NCI-H2107 (cell line): ENCODE measurements at places on chromosomes 12 and 14.

DNA sequence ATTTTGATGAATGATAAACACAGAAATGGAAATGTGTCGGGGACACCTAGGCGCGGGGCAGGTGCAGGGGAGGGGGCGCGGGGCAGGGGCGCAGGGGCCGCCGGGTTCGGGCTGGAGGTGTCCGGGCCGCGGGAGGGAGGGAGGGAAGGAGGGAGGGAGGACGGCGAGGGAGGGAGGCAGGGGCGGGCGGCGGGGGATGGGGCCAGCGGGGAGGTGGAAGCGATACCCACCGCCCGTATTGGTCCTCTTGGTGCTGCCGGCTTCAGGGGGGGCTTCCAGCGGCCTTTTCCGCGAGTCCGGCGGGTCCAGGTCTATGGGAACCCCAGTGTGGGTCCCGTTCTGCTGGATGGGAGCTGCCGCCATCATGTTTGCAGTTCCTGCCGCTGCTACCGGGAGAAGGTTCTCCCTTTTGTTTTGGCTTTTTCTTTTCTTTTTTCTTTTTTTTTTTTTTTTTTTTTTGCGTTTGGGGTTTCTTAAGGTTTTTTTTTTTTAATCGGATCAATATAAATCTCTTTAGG, 703 bp downstream of the NOVA1 start:
- no peak for DNase-seq

DNA sequence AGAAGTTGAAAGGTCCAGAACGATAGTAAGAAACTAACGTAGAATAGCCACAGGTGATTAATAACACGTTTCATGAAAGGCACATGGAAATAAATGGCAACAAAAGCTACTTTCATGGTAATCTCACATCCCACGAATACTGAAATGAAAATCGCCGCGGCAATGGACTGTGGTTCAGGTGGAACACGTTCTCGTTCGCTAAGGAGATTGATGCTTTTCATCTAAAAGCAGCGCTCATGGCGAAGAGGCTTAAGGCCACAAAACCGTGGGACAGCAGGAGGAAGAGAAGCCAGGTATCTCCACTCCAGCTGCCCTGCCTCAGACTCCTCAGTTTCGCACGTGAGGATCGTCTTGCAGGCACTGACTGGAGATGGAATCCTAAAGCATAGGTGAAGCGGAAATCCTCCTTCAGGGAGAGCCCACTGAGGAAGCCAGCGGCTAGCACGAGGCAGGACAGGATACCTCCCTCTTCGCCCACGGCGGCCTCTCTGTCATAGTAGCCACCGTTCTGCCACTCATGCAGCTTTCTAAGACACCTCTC, 696 bp upstream of the GPHN start:
- peak; percentile 76 for DNase-seq

DNA sequence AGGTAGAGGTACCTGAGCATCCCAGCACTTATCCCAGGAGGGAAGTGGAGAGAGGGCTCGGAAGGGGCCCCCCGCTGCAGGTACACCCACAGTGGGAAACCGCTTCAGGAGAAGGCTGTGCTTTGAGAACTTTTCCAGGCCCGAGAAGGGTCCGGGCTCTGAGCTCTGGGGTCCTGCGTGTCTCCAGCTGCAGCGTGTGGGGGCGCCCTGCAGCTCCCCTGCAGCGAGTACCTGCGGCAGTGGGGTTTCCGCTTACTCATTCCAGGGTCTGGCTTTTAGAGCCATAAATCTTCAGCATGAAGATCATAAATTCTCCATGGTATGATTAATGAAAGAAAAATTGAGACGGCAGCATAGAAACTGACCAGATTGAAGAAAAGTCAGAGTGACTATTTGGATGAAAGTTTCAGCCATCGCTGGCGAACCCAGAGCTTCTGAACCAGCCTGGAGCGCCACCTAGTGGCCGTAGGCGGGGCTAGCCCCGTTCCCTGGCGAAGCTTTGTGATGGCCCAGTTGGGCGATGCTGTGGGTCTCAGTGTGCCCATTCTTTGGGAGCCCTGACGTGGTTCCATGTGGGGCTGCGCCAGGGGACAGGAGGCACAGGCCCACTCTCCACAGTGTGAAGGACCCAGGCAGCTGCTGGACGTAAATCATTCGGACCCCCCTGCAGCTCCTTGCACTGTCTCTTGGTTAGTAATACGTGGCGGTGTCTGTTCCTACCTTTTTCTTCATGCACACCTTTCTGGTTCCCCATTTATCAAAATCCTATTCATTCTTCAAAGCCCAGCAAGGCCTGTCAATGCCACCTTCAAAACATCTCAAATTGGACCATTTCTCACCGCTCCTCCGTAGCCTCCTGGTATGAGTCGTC, 198.2 kb downstream of the TSPAN9 start:
- no peak for DNase-seq

DNA sequence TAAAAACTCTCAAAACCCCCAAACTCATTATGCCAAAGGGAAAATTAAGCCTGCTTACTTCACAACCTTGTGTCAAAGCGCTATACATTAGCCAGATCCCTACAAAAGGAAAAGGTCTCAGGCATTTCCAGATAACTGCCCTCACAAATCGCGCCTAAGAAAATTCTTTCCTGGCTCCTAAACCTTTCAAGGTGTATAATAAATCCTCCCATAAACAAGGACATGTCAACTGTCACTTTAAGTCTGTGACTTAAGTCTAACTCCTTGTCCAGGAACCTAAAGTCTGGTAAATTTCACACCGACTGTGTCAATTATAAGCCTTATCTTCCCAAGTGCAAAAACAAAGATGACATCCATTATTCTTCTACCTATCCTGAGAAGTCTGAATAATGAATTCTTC, 4.3 kb upstream of the ETFBKMT start:
- DNase-seq: no peak

- no peak for DNase-seq
Measured at GRCh38 chr12:19198272-19198671, 68.7 kb downstream of the PLEKHA5 start.

- DNase-seq: no peak
Measured at GRCh38 chr14:101454229-101454628, 107.1 kb upstream of the DIO3 start.

GRCh38 chr12:49763006-49763591, 21.7 kb downstream of the TMBIM6 start:
- DNase-seq: no peak

DNA sequence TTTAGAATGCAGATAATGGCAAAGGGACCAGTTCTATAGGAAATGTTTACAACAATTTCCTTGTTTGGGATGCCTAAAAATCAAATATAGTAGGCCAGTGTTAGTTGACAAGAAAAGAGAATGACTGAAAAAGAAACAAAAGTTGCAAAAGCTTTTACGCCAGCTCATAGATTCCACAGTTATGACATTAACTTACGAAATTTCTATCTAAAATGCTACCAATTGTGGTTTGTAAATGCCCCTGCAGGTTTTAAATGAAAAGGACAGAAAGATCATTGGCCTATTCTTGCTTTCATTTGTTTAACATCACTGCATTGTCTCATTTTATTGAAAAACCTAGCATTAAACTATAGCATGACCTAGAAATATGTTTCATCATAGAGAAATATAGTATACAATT, 345.8 kb downstream of the CCDC91 start:
- DNase-seq: no peak

DNA sequence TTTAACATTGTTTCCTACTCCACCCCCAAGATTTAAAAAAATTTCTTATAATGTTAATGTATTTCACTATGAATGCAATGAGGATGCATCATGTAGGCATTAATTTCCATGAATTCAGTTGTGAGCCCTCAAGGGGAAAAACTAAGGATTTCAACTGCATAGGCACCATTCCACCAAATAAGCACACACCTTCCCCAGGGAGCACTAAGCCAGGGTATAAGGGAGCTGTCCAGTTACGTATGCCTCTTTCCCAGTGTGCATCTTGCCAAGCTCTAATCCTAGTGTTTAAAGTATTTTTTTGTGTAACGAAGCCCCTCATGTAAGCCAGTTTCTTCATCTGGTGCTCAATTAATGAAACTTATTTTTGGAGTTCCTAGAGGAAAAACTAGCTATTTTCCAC, 6.6 kb downstream of the FERMT2 start:
- DNase-seq: no peak

DNA sequence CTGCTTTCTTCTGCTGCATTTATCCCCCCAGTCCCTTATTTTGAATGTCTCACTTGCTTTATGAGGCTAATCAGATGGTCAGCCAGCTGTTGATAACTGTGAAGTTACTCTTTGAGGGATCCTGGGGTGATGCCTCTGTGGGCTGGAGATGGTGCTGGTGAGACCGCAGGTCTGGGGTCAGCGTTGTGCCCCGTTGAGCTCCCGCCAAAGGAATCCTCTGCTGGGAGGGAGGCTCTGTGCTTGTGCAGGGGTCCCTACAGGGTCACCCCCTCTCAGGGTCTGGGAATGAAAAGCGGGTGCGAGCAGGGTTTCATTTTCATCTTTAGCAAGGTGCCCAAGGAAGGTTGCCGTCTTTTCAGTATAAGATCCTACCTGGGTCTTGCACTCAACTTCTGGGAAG, 161.2 kb upstream of the RTL1 start:
- DNase-seq: no peak

- no peak for DNase-seq
Measured at GRCh38 chr12:12724421-12725085, 7.4 kb downstream of the CDKN1B start.

DNA sequence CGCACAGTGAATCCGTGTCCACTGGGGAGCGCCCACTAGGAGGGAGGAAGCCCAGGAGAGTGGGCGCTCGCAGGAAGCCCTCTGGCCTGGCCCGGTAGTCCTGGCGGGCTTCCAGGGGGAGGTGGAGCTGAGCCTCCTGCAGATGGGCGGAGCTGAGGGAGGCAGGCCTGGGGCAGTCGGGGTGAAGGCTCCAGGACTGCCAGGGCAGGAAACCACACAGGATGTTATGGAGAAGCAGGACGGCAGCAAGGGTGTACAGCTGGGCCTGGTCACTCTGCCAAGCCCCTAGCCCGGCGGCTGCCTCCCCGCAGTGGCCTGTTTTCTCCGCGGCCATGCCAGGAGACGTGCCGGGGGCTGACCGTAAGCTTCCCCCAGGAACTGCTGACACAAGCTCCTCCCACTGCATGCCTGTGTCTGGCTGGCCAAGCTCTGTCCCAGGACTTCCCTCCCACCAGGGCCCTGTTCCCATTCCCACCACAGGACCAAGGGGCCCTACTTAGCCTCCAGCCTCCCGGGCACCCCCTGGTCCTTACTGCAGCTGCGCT, 143.4 kb upstream of the C14orf180 start:
- no peak for DNase-seq

DNA sequence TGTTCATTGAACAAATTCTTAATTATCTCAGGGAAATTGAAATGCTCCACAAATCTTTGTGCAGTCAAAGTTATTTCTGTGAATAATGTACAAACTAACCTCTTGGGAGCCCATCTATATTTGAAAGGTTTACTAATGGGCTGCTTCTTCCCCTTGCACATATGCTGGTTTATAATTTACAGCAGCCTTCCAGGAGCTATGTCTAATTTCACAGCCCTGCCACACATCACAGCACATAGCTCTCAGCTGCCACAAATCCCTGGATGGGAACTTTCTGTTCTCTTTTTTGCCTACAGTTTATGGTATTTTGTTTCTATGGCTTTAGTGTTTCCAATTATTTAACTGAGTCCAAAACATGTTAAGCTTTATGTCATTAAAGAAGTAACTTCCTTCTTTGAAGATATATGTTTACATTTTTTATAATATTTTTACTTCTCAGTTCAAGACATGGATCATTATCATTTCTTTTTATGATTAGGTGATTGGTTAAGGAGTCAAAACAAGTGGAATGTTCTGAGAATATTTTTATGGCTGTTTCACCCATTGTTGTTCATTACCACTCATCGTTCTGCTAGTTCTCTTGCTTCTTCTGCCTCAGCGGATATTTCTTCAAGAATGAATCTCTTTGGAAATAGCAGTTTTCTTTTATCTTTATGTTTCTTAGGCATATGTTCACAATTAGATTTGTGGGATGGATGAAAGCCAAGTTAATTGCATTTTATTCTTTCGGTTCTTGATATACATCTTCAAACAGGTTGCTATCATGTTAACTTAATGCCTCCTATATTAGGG, 475.6 kb upstream of the MIS18BP1 start:
- DNase-seq: no peak

- DNase-seq: no peak
Measured at GRCh38 chr14:100649173-100649519, 61.9 kb upstream of the BEGAIN start.

GRCh38 chr14:97692084-97692483, 894.9 kb downstream of the VRK1 start:
- DNase-seq: peak; percentile 73

DNA sequence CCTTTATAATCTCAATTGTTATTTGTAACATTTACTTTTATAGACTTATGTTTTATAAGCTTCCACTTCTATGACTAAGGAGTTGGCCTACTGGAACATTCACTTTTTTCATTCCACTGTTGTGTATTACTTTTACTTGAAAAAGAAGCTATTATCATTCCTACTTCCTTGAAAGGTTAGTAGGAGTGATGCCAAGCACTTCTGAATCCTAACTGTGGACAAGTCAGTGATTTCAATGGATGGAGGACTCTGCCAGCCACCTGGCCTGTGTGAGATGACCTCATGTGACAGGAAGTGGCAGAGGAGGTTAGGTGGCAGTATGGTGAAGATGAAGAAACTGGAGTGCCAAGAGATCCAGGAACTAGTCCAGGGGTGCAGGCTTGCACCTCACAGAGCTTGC, 46.0 kb downstream of the TECPR2 start:
- DNase-seq: no peak

GRCh38 chr12:67534681-67535080, 113.9 kb upstream of the DYRK2 start:
- DNase-seq: no peak

DNA sequence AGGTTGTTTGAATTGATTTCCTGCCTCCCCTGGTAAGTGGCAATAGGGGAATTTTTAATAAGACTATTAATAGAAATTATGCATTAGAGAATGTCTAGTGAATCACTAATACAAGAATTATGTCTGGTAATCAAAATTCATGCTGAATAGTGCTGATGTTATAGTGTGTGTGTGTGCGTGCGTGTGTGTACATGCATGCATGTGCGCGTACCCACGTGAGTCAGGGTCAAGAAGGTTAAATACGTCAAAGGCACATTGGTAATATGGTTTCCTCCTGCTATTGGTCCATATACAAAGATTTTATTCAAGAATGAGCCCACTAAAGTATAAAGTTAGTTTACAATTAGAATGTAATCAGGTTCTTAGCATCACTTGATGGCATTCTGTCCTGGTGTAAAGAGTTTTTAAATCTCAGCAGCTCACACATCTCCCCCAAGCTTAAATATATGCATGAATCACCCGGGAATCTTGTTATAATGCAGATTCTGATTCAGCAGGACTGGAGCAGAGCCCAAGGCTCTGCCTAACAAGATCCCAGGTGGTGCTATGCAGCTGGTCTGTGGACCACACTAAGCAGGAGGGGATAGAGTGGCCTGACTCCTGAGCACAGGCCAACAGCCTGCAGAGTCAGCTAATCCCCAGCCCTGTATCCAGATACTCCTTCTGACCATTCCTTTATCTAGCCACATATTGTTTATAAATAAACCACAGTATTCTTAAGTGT, 43.9 kb downstream of the TTC9 start:
- DNase-seq: no peak

GRCh38 chr12:65294641-65295262, 16.3 kb downstream of the MSRB3 start:
- DNase-seq: no peak

DNA sequence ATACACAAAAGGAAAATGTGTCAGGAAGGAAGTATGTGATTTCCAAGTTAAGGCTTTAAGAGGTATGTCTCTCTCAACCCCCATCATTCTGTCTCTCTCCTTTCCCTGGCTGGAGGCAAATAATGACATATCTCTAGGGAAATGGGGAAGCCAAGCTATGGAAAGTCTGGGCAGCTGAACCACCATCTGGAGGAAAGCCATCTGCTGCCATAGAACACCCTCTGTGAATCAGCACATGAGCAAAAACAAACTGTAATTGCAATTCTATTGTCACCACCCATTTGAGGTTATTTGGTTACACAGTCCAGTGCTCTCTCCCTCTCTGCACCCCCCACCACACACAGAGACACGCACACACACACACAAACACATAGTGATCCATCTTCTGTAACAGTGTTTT, 766.2 kb downstream of the FLRT2 start:
- peak; percentile 93 for DNase-seq
